ENCODE measurements at places on chromosomes 1 and 21.

GRCh38 chr1:48107516-48107915 lies 110.3 kb upstream of the TRABD2B start:
- DNase-seq, result no peak

DNA sequence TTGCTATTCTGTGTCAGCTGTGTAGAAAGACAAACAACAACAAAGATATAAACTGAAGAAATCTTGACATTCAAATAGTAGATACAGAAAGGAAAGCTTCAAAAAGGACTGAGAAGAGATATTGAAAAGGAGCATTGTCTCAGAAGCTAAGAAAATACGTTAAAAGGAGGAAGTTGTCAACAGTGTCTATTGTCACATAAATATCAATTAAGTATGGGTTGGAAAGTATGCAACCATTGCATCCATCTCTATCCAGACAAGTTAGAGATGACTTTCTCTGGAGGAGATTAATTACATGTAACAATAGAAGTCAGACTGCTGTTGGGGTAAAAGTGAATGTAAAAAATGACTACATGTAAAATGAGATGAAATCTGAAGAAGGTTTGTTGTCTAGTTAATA lies 29.7 kb upstream of the BRINP3 start:
- no peak for DNase-seq

DNA sequence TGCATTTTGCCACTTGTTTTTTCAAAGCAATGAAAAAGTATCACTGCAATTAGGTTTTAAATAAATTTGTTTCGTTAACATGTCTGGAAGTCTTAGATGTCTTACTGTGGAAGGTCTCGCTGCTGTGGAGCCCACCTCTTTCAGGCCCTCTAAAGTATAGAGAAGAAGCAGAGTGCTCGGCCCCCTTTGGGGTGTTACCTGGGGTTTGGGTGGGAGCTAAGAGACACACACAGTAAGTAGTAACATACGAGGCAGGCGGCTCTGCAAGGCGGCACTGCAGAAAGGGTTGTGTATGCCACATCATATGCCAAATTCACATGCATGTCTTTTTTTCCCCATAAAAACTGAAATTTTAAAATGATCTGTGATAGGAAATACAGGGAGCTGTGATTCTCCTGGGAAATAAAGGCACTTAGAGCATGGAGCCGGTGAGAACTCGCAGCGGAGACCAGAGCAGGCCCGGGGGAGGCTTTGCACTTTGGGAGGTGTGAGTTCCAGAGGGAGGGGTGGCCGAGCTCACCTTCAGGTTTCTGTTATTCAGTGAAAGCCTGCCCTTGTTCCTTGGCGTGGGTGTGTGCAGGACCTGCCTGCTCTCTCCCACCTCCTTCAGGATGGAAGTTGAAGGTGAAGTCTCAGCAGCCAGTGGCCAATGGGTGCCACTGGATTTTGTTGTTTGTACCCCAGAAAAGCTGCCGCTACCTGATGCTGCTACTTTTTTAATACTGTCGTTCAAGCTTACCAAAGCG lies 35.7 kb upstream of the PWP2 start:
- no peak for DNase-seq

DNA sequence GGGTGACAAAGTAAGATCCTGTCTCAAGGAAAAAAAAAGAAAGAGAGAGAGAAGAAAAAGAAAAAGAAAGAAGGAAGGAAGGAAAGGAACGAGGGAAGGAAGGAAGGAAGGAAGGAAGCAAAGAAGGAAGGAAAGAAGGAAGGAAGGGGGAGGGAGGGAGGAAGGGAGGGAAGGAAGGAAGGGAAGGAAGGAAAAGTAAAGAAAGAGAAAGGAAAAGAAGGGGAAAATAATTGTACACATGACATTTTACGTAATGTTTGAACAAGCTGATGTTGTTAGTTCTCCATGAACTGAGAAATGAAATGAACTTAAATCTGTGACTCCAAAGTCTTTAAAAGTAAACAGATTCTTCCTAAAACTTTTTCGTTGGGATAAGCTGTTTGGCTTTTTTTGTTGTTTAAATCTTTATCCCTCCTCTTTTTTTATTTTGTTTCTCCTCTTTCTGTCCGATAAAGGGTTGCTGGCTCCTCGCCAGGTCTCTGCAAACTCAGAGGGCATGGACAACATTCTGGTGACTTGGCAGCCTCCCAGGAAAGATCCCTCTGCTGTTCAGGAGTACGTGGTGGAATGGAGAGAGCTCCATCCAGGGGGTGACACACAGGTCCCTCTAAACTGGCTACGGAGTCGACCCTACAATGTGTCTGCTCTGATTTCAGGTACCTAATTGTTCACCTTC lies 59.8 kb downstream of the IL12RB2 start:
- DNase-seq, result no peak

DNA sequence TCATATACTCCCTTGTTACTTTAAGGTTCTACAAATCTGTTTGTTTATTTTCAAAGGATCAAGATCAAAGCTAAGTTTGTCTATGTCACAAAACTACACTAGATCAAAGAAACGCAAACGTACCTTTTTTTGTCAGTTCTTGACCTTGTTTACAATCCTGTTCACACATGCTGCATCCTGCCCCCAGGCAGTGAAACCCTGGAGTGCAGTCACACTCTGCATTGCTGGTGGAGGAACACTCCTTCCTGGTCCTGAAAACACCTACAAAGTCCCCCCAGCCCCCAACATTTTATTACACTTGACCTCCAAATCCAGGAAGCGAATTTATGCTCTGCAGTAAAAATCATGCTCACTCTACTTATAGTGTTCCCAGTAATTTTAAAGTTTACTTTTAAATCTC lies 2.6 kb downstream of the TNFRSF9 start:
- DNase-seq, result no peak

DNA sequence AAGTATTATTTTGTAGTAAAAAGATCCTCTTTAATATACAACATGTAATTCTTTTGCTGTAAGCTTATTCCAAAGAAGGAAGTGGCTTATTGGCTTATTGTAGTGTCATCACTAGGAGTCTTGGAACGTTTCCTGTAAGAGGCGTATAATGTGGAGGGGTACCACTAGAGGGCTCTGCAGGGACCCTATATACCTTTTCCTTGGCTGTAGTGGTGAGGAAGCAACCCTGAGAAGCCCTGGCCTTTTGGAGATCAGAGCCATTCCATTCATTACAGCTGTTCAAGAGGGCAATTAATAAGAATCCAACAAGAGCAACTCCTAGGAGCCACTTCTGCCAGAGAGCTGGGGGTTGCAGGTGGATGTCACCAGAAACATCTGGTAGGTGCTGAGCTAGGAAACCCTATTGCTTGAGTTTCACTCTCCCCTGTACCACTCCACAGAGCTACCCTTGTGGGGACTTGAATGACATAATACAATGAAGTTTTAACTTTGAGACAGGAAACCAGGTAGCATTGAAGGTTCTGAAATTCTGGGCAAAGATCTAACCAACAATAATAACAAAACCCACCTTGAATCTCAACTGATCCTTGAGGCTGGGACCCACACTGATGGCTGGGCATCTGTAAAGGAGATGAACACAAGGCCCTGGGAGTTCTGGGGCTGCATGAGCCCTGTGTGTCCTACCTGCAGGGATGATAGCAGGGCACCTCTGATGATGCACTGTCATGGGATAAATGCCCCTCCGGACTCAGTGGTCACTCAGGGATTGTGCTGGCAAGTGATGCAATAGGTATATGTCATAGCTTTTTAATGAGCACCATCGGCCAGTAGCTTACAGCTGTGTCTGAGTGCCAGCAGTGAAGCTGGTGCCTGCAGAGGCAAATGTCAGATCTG lies 160.2 kb upstream of the COA6 start:
- no peak for DNase-seq

GRCh38 chr1:16013220-16013907 lies 4.5 kb downstream of the HSPB7 start:
- no peak for DNase-seq

- DNase-seq, result no peak
Observed at GRCh38 chr1:169060919-169061639, 45.4 kb upstream of the ATP1B1 start.

- no peak for DNase-seq
Observed at GRCh38 chr1:75203415-75204277, 69.5 kb downstream of the LHX8 start.

DNA sequence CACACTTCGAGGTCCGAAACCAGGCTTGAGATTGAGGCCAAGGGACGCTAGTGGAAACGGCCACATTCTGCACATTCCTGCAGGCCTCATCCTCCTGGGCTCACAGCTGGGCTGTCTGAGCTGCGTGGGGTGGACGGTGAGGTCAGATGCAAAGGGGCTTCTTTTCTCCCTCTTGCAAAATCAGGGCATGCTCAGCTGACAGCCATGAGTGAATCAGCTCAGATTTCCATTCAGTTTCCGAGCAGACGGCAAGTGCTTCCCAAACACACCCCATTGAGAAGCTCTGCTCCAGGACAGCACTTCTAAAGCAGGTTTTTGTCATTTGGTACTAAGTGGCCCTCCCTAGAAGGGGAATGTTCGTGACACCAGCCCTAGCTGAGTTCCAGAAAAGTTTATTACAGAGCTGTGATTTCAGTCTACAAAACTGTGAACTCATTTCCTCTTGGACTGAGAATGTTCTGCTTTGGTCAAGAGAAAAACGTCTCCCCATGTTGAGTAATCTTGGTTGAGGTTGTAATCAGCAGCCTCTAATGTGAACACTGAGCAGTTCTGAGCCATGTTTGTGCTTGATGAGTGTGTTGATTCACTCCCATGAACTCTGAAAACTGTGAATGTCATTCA lies 10.0 kb downstream of the PDPN start:
- DNase-seq, result no peak

DNA sequence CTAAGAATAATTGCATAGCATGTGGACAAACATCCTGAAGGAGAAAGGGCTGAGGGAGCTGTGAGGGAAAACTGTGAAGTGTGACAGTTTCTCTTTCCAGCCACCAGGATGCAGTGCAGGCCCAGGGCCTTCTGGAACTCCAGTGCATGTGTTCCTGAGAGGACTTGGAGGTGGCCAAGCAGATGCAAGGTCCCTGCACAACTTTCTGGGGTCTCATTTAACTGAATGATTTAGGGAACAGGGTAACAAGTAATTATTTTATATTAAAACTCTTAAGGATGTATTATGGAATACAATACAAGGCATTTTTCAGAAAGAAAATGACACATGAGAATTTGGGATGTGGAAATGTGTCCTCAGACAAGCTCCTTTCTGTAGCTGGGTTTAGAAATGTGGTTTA lies 61.2 kb upstream of the MCOLN3 start:
- DNase-seq, result peak; percentile 22

DNA sequence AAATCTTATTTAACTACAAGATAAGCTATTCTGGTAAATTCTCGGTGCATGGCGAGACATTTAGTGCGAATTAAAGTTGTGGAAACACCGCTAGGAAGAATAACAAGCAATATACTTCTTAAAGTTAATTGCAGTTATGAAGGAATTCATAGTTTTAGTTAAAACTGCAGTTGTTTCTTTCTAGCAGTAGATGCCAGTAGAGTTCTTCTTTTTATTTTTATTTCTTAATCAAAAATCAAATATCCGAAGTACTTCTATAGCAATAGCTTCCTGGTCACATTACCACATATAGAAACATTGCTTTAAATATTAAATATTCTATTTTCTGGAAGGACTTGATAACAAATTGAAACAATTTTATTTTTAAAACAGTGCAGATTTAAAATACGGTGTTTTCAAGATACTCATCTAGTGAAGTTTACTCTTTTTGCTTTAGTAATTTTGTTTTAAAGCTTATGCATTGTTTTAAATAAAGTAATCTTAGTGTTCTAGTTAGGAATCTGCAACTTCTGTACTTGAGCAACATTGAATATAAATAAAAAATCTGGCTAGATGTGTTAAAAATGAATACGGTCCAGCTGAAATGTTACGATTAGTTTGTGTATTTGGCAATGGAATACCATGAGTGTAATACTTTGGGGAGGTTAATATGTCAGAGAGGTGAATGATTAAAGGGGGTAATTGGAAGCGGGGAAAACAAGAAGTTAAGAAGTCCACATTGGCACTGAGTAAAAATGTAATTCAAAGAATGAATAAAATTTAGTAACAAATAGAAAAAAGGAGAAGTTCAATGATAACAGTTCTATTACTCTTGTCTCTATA lies 2.7 kb upstream of the PRKACB start:
- no peak for DNase-seq

DNA sequence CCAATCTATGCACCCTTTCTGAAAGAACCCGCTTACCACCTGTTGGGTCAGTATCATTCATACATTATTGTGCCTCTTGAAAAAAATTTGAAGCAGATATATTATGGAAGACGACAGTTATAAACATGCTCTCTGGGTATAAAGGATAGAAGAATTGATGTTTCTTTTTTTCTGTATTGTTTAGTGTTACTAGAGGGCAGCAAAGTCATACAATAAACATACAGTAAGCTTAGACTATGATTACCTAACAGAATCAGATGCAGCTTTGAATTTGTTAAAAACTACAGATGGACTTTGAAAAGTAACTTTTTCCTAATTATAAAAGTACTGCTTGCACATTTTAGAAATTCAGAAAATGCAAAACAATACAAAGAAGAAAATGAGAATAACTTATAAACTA lies 11.1 kb upstream of the PAXBP1 start:
- no peak for DNase-seq

GRCh38 chr1:155110381-155110780 lies 17.3 kb upstream of the EFNA1 start:
- no peak for DNase-seq

DNA sequence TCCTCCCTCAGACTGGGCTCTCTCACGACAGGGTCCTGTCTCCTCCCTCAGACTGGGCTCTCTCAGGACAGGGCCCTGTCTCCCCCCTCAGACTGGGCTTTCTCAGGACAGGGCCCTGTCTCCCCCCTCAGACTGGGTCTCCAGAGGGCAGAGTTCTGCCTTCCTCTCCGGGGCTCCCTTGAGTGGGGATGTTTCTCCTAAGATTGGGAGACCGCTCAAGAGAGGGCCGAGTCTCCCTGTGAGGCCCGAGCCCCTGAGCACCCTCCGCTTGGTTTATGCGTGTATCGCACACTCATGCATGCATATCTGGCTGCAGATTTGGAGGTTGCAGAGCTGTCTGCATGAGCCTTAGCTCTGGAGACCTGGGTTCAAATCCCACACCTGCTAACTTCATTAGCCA lies 39.3 kb upstream of the CSF3R start:
- DNase-seq, result no peak

GRCh38 chr1:6282577-6283270 lies 21.8 kb upstream of the GPR153 start:
- DNase-seq, result no peak

GRCh38 chr1:164743976-164744375 lies 185.0 kb downstream of the PBX1 start:
- no peak for DNase-seq

DNA sequence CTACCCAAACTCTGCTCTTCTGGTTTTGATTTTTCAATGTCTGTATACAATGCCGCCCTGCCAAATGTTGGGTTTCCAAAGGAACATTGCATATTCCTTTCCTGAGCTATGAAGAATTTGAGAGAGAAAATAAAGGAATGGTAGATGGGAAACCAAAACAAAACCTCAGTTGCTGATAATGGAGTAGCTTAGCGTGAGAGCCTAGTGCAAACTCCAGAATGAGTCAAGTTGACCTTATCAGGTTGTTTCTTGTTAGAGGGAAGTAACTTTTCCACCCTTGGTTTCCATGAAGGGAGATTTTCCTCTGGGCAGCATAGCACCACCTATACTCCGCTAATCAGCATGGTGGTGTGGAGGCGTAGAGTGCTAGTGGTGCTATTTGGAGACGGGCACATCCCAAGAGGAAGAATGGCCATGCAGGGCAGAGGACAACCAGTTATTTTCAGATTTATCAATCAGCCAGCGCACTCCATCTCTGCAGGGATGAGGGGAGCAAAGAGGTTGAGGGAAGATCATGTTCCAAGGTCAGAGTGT lies 51.6 kb downstream of the BACH1 start:
- DNase-seq, result no peak

- DNase-seq, result no peak
Observed at GRCh38 chr1:119674111-119674526, 26.1 kb upstream of the ZNF697 start.

Measured in GM18507 (cell line).